COR-L47 (cell line): ENCODE measurements at places on chromosomes 6 and 20.

DNA sequence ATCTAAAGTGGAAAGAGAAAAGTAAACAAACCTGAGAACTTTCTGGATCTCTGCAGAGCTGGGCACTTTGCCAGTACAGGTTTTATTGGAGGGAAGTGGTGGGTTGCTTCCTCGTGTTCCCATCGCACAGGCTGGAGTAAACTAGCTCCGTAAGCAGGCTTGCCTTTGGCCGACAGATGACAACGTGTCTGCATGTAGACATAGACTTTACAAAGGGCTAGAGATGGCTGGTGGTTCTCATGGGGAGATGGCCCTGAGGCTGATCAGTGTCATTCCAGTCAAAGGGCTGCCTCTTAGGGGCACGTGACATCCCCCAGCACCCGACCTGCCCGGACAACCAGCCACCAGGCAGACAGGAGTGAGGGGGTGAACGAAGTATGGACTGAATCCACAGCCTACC, 98.8 kb downstream of the YTHDF1 start:
- DNase-seq = no peak

- no peak for DNase-seq
These were observed 6.1 kb downstream of the UBD start for GRCh38 chr6:29553268-29554057.

- DNase-seq = no peak
These were observed 44.9 kb upstream of the TMEM170B start for GRCh38 chr6:11492464-11493290.

- no peak for DNase-seq
These were observed 71.9 kb downstream of the NOL4L start for GRCh38 chr20:32513031-32513866.
